ENCODE measurements at places on chromosomes 2 and 18.
A peak's percentile ranks its signal among the peaks of the same experiment; 100 is the strongest.

GRCh38 chr18:22813648-22814328 lies 119.3 kb upstream of the RBBP8 start:
- no peak for DNase-seq

DNA sequence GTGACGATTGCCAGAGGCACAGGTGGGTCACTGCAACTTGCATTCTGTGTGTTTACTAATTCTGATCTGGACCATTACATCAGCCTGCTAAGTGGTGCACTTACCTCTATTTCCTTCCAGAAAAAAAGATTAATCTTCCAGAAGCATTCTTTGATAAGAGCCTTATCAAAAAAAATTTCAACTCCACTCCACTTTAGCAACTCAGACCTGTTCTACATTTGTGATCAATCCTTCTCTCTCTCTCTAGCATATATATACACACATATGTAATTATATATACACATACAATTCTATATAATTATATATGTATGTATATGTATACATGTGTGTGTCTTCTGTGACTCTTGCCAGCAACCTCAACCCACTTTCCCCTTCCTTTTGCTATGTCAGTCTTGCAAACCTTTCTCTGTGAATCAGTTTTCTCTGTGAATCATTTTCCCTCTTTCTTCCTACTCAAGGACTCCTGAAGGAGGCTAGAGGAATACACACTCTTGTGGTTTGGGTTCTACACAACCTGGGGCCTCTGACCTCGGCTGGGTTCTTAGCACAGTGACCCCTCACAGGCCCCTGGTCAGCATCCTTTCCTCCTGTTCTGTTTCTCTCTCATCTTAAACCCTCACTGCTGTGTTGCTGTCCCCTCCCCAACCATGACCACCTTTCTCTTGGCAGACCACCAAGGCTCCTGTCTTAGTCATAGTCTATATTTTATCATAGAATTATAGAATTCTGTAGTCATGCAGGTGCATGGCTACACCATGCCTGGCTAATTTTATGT lies 130.4 kb upstream of the PELI1 start:
- DNase-seq = no peak

GRCh38 chr2:36618381-36618780 lies 20.4 kb upstream of the FEZ2 start:
- peak; percentile 47 for DNase-seq

GRCh38 chr18:6626457-6626856 lies 103.1 kb upstream of the ARHGAP28 start:
- DNase-seq = no peak

DNA sequence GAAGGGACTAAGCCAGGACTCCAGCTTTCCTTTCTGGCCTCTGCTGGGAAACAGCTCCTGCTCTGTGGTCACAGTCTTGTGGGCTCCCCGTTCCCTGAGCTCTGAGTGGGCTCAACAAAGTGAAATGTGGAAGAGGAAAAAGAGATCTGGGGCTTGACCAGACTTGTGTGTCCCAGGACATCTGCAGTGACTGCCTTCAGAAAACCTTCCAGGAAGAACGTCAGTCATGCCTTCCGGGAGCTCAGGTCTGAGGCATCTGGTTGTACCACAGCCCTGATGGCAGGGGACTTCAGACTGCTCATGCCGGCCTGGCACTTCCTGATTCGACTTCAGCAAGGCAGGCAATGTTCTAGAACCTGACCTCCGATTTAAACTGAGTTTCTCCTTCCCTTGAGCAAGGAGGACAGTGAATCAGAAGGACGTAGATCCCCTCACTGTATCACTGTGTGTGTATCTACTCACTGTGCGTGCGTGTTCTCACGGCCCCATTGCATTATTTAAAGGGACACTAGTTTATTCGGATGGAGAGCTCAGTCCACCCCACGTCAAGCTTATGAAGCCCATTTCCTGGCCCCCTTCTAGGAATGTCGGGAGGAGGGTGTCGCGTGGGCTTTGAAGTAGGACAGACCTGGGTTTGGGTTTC lies 548 bp upstream of the FBLN7 start:
- no peak for DNase-seq

DNA sequence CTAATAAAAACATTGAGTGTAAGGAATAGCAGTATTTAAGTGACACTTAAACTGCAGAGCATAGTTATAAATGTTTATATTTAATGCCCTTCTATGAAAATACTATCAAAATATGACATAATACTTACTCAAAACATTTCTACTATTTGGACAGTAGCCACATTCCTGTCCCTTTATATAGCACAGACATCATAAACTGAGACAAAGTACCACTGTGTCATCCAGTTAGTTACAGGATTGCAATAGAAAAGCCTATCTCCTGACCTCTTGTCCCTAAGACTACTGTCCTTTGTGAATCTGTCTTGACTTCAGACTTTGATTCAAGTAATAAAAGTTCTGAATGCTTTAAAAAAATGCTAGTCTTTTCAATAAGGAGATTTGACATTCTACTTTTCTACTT lies 1528.5 kb upstream of the NXPH2 start:
- DNase-seq = no peak

DNA sequence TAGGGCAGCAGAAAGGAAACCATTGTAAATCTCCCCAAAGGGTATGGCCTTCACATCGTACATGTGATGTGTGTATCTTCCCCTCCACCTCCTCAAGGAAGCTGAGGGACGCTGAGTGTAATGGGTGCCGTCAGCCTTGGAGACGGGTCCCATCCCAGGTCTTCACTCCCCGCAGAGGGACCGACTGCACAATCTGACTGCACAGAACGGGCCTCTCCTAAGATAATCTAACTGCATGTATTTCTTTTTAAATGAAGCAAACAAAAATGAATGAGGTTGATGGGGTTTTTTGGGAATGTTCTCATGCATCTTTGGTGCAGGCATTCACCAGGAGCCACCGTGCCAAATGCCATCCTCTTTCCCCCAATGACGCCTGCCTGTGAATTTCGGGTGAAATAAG lies 94.1 kb upstream of the PXDN start:
- no peak for DNase-seq

- DNase-seq = no peak
Observed at GRCh38 chr2:159454185-159454584, 162.2 kb downstream of the BAZ2B start.

- no peak for DNase-seq
Observed at GRCh38 chr2:34161549-34161948, 562.5 kb upstream of the FAM98A start.

DNA sequence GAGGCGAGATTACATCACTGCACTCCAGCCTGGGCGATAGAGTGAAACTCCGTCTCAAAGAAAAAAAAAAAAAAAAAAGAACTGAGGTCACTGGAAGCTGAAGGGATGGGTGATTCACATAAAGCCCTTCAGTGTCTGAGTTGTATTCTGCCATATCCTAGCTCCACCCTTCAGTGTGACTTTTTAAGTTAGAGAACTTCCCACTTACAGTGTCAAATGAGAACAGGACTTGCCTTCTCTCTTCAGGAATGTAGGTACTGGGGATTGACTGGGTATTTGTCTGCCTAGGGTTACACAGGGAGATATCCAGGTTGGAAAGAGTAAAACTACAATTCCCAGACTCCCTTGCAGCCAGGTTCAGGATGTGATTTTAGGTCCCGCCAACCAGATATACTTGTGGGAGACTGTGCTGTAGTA lies 37.9 kb downstream of the EHD3 start:
- DNase-seq = no peak

DNA sequence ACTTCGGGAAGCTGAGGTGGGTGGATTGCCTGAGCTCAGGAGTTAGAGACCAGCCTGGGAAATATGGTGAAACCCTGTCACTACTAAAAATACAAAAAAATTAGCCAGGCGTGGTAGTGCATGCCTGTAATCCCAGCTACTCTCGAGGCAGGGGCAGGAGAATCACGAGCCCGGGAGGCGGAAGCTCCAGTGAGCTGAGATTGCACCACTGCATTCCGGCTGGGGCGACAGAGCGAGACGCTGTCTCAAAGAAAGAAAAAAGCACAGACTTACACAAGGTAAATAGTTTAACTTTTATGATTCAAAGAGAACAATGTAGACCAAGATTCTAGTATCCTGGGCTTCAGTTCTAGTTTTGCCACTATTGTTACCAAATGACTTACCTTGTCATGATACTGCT lies 37.4 kb downstream of the NCKAP1 start:
- DNase-seq = no peak

DNA sequence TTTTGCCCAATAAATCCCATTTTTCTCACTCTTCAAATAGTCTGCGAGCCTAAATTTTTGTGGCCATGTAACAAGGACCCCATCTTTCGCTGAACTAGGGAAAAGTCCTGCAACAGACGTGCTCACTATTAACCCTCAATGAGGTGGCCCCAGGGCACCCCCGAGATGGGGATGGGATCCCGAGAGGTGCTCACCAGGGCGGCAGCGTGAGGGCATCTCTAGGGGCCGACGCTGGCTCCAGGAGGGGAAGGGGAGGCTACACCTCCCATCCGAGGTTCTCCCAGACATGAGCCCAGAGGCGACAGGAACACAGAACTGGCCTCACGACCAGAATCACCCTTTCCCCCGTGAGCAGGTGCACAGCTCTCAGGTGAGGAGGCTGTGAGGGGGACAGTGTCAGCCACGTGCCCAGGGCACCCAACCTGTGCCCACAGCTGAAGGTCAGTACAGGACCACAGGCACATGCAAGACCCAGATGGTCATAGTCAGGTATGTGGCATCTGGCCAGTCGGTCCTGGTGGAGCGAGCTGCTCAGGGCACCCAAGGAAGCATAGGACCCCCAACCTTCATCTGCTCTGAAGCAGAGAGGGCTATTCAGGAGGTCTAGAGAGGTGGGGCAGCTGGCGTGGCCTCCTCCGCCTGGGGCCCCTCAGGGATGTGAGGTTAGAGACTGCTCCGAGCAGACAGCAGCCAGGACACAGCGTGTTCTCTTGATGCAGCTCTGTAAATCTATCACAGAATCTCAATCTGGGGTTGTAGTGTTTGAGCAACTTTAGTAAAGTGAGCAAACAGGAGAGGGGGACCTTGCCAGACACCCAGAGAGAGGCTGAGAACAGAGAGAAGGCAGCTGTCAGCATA lies 62.8 kb downstream of the PXDN start:
- no peak for DNase-seq

DNA sequence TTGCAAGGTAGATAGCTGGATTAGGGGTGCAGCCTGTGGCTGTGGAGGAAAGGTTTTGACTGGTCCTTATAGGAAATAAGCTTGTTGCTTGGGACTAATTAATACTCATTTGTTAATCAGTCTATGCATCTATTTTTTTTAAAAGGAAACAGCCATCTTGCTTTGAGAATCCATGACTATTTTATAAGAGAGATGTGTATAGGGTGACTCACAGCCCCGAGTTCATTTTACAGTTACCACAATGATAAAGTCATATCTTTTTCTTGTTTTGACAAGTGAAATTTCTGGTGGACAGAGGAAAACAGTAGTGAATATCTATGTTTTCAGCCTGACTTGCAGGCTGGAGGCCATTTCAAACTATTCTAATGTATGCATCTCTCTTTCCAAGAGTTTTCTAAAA lies 193.5 kb upstream of the CCDC68 start:
- no peak for DNase-seq

DNA sequence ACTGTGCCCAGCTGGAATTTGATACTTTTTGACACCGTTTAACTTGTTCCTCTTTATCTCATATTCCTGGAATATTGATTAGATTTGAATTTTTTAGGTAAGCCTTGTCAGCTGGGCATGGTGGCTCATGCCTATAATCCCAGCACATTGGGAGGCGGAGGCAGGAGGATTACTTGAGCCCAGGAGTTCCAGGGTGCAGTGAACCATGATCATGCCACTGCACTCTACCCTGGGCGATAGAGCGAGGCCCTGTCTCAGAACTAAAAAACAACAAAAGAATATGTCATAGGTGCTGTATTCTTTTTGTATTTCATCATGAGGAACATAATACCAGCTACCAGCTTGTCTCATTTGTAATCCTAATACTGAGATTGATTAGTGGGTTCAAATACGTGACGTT lies 90.3 kb downstream of the ZNF532 start:
- no peak for DNase-seq

DNA sequence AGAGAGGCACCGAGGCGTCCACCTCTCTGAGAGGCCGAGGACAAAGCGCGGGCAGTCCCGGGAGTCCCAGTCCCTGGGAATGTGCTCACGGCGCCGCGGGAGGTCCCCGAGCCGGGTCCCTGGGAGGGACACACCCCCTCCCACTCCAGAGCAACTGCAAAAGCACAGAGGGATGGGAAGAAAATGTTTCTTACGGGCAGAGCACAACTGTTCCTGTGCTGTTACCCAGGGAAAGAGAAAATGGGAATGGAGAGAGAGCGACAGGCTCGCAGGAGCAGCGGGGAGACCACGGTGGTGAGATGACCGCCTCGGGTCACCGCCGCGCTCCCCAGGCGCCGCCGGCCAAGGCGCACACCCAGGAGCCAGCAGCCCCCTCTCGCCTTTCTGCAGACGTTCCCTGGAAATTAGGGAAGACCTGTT lies 1.2 kb upstream of the BCL11A start:
- DNase-seq = no peak

All from fibroblast of skin of left quadriceps (primary cell).